CD4-positive, alpha-beta T cell treated with Interleukin-2 at 100 ng/mL for 4 hours (primary cell): ENCODE measurements at places on chromosomes 13 and 19.
A peak's percentile ranks its signal among the peaks of the same experiment; 100 is the strongest.

GRCh38 chr13:111663953-111664421 is 343.5 kb downstream of the TEX29 start:
- DNase-seq = no peak

DNA sequence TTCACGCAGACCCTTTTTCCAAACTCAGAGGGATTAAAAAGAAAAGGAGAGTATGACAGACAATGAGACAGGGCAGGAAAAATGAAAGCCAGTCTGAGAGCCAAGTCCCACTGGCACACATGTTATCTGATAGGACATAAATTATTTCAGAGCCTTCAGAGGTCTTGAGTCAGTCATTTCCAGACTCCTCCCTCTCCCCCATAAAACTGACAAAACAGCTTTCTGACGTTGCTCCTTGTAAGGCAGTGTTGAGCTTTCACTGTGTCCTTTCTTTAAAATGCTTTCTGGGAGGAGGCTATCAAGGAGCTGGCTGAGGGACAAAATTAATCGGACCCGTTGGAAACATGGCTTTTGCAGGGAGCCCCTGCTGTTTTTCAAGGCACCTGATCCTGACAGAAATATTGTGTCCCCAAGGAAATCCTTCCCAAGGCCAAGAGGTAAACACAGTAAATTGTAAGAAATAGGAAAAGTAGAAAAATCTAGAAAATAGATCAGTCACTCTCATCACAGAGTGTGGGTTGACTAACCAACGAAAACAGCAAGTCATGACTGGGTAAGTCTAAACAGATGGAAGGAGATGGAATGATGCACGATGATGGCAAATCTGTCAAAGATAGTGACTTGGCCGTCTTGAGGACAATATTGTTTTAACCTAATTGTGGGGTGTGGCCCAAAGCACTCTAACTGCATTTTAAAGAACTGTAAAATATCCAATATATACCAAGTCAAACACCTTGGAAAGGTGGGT is 89.7 kb downstream of the DCT start:
- no peak for DNase-seq

- no peak for DNase-seq
Observed at GRCh38 chr19:4347521-4347920, 4.2 kb downstream of the MPND start.

GRCh38 chr13:47241446-47241845 is 344.6 kb upstream of the HTR2A start:
- no peak for DNase-seq

- DNase-seq = no peak
Observed at GRCh38 chr13:52810526-52810925, 37.9 kb downstream of the PCDH8 start.

GRCh38 chr13:33849211-33849610 is 31.3 kb downstream of the RFC3 start:
- no peak for DNase-seq

- no peak for DNase-seq
Observed at GRCh38 chr13:26400545-26400944, 146.6 kb downstream of the CDK8 start.

- DNase-seq = peak; percentile 8
Observed at GRCh38 chr13:24187185-24187584, 26.7 kb downstream of the SPATA13 start.
